ENCODE measurements at places on chromosomes 6 and 20. TPM values are rescaled to one million over a fixed set of nuclear protein-coding genes. Genes with fewer than 3 reads are reported as not detected.

NMBR gene
- total RNA-seq: not detected

ESF1 gene
- 11.5 TPM for total RNA-seq

GRCh38 chr6:30213667-30213956 lies 406 bp upstream of the TRIM26 start:
- no peak for DNase-seq

GRCh38 chr6:158672726-158673125 lies 22.9 kb downstream of the SYTL3 start:
- DNase-seq: no peak

GRCh38 chr6:20351534-20351933 lies 50.1 kb upstream of the E2F3 start:
- DNase-seq: no peak

CCN5 gene
- total RNA-seq: not detected
